ENCODE measurements at places on chromosomes 2 and 18.

GRCh38 chr18:12046751-12047335 lies 46.8 kb upstream of the ANKRD62 start:
- no peak for DNase-seq

DNA sequence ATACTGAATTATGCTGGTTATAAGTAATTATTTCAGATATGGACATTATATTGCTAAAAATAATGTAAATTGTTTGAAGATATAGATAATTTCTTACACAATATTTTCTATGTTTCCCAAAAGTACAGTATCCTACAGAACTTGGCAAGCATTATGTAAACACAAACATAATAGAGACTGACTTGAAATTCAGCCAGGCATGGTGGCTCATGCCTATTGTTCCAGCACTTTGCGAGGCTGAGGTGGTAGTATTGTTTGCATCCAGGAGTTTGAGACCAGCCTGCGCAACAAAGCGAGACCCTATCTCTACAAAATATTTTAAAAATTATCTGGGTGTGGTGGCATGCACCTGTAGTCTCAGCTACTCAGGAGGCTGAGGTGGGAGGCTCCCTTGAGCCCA lies 1300.5 kb upstream of the DDX18 start:
- no peak for DNase-seq

DNA sequence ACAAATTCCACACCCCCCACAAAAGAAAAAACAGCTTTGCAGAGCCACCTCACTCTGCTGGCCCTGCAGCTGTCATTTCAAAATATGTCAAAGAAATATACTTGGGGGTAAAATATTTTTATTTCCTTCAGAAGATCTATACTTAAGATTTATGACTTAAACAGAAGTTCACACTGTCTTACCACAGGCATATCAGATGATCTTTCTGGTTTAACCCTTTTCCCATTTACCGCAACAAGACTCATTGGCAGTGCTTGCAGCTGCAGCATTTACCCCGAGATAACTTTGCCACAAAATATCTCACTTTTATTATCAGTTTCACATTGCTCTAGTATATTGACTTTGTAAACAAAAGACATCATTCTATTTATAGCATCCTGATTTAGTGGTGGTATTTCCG lies 21.6 kb upstream of the SLC35G4 start:
- no peak for DNase-seq

DNA sequence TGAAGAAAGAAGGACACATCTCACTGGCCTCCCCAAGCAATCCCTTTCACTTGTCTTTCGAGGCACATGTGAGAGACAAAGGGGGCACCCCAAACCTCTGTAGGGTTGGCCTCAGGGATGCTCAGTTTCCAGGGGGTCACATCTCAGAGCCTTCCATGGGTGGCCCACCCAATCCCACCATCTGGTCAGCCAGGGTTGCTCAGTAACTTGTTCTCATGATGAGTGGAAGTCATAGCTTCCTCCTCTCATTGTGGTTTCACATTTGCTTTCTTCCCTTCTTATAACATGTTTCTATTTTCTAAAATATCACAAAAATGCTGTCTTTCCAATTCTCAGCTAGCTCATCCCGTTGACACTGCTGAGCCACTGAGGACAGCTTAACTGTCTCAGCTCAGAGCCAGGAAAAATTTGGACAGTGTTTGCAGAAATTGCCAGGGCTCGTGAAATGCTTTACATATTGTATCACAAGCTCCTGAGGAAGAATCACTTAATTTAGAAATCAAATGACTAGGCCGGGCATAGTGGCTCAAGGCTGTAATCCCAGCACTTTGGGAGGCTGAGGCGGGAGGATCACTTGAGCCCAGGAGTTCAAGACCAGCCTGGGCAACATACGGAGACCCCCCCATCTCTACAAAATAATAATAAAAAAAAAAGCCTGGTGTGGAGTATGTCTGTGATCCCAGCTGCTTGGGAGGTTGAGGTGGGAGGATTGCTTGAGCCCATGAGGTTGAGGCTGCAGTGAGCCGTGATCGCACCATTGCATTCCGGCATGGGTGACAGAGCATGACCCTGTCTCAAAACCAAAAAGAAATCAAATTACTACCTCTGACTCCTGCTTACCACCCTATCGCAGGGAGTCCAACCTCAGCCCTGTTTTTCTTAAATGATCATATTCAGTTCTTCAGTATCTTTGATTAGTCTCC lies 129.3 kb downstream of the PRKCE start:
- DNase-seq, result peak; percentile 87

DNA sequence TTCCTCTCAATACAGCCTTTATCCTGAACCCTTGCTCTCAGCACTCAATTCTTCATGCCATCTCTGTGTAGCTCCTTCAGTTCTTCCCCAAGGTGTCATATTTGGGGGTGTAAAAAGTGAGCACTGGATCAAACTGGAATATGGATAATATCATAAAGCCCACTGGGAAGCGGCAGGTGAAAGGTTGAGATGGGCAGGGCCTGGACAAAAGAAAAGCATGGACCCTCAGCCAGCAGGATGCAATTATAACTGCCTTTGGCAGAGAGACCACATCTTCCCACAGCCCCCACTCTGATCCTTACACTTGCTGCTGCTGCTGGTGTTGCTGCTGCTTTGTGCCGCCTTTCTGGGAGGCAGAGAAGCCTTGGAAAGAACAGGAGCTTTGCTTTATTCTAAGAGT lies 31.2 kb upstream of the STPG4 start:
- DNase-seq, result no peak

GRCh38 chr2:8412586-8412985 lies 269.3 kb upstream of the ID2 start:
- DNase-seq, result peak; percentile 40

- DNase-seq, result no peak
These were observed 49.2 kb downstream of the CXCR4 start for GRCh38 chr2:136068581-136069227.

DNA sequence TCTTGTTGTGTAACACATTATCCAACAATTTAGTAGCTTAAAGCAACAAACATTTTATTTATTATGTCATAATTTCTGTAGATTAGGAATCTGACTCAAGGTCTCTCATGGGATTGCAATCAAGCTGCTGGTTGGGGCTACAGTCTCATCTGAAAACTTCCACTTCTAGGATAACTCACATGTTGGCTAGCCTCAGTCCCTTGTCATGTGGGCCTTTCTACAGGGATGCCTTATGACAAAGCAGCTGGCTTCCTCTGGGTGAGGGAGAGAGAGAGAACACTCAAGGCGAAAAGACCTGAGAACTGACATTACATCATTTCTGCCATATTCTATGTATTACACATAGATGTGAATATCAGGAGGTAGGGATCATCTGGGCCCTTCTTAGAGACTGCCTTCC lies 317.9 kb upstream of the VRK2 start:
- DNase-seq, result no peak

DNA sequence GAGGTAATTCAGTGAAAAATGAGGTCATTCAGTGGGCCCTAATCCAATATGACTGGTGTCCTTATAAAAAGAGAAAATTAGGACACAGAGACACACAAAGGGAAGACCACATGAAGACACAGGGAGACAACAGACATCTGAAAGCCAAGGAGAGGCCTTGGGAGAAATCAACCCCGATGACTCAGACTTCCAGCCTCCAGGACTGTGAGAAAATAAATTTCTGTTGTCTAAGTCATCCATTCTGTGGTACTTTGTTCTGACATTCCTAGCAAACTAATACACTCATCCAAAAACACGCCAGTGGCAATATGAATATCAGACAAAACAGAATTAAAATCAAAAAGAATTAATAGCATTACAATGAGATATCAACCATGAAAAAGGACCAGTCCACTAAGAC lies 303.7 kb downstream of the SS18 start:
- no peak for DNase-seq

GRCh38 chr2:48605482-48606175 lies 12.0 kb upstream of the GTF2A1L start:
- no peak for DNase-seq

GRCh38 chr2:64606479-64607363 lies 47.0 kb downstream of the SERTAD2 start:
- DNase-seq, result no peak

- peak; percentile 90 for DNase-seq
These were observed 338.4 kb upstream of the SLC39A10 start for GRCh38 chr2:195318440-195319111.

- no peak for DNase-seq
These were observed 63.3 kb downstream of the LIPG start for GRCh38 chr18:49625021-49625691.

GRCh38 chr2:109335631-109336176 lies 206.7 kb downstream of the SH3RF3 start:
- no peak for DNase-seq
